ENCODE measurements at places on chromosomes 11 and 22.
A peak's percentile ranks its signal among the peaks of the same experiment; 100 is the strongest.

- DNase-seq, result no peak
Observed at GRCh38 chr11:16252373-16252772, 104.0 kb downstream of the SOX6 start.

DNA sequence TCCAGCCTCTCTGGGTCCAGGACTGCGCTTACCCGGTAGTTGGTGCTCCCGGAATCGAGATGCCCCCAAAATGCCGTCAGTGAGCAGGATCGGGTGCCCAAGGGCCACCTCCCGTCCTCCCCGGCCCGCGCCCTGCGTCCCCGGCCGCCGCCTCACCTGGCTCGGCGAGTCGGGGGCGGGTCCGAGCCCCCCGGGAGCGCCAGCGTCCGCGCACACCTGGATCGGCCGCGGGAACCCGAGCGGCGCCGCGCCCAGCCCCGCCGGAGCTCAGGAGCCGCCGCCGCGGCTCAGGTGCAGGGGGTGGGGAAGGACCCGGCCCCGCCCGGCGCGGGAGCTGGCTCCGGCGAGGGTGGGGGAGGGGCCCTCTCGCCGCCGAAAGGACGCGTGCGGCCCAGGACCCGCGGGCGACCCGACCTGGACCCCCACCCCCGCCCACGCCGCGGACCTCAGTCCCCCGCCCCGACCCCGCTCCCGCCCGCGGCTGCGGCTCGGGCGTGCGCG lies at the start of gene SHANK2:
SHANK2 (minus strand) TSS at position 309 of the 501 bp plus-strand sequence. CDS start 105,251 bp downstream, outside the sequence.
- no peak for DNase-seq

DNA sequence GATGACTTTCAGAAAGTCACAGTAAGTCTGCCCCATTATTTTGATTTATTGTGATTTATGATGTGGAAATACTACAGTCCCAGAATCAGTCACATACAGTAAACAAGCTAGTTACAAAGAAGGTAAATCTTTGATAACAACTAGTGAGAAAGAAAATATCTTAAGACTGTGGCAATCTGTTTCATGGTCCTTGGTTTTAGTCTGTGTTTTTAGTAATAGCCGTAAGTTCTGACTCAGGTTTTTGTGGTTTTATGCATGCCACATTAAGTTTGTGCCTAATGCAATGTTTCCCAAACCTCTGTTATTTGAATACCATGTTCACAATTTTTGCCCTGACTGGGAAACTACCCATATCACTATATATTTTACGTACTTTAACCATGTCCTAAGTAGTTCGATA lies 6.7 kb downstream of the CEP295 start:
- no peak for DNase-seq

- no peak for DNase-seq
Observed at GRCh38 chr11:5238486-5238885, 4.2 kb upstream of the HBD start.

DNA sequence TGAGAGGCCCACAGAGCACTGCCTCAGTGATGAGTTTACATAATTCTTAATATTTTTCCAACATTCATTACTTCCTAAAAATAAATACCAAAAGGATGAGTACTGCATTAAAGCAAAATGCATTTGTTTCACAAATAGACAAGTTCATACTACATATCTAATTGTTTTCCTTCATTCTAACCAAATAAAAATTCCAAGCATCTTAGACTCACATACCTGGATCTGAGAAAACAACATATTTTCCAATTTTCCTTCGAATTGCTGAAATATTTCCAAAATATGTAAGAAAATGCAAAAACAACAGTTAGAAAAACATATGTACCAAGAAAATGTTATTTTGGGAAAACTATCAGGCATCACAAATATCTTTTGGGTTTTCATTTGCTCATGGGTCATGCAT lies 127.9 kb upstream of the CEP126 start:
- no peak for DNase-seq

DNA sequence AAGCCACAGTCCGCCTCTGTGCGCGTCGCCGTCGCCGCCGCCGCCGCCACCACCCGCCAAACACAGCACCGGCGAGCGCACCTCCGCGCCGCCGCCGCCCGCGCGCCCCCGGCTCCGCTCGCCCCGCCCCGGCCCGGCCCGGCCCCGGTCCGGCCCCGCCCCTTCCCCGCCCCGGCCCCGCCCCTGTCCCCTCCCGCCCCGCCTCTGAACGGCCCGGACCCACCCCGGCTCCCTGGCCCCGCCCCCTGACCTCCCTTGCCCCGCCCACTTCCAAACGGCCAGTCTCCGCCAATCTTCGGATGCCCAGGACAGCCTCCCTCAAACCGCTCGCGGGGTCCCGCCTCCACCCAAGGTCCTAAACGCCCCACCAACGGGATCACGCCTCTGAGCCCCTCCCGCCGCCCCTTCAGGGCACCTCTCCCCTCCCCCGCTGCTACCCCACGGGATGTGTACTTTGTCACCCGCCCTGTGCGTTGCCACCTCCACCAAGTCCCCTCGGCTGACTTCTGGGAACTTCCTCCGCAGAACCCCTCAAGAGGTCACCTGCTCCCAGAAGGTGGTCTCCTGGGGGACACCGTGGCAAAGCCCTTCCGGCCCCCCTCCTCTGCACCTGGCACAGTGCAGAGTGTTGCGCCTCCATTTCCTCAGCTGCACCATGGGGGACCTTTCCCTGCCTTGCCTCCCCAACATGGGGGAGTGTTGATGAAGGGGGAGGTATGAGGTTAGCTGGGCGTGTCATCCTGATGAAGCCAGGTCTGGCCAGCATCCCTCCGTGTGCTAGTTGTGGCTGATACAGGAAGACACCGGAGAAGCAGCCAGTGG lies at the start of gene KIAA0930:
KIAA0930 (minus strand) TSS at position 85 of the 822 bp plus-strand sequence. CDS start 191 bp downstream, outside the sequence.
- peak; percentile 49 for DNase-seq

DNA sequence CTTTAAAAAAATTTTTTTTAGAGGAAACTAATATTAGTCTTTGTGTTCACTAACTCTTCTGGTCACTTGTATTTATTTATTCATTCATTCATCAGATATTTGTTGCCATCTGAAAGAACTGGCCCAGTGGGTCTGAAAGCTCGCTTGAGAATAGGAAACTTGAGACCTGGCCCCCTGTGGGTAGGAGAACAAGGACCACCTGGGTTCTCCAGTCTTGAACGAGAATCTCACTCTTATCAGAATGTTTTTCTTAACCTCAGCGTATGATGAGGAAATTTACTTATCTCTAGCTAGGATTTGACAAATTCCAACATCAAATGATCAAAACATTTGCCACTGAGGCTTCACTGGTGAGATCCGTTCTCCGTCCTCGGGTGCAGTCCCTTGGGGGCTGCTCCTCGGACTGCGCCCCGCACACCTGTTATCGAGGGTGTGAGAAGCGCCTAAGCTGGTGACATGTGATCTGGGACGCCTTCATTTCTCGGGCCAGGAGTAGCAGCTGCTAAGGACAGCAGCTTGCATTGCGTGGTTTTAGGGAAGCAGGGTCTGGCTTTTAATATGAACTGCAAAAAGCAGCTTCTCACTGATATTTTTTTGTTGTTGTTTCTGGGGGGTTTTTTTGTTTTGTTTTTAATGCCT lies 6.3 kb downstream of the C22orf31 start:
- DNase-seq, result no peak

- DNase-seq, result no peak
Observed at GRCh38 chr22:46364341-46365165, 29.0 kb downstream of the TRMU start.

DNA sequence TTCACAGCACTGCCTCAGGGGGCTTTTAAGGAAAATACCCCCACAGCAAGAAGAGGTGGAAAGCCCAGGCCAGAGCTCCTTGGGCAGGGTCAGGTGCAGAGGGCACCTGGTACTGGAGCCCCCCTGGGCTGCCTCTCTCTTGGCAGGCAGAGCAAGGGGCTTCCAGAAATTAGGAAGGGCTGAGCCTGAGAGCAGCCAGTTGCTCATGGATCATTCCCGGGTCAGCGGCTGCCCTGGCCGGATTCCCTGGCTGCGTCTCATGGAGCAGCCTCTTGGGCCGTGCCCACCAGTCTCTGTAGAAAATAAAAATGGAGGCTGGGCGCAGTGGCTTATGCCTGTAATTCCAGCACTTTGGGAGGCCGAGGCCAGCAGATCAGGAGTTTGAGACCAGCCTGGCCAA lies 10.3 kb upstream of the OMP start:
- DNase-seq, result no peak

DNA sequence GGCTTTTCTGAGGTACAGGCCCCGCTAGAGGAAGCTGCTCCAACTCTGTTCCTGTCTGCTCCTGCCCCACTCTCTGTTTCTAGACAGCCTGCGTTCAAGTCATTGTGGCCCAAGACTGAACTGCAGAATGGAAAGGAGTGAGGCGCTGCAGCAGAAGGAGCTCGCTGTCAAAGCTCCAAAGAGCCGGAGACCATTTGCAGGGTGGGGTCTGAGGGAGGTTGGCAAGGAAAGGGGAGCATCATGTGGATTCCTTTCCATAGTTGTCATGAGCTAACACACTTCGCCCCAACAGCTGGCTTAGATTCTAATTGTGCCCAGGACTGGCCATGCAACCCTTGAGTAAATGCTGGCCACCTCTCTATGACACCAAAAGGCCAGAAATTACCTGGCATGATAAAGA lies 18.8 kb downstream of the APOL4 start:
- DNase-seq, result no peak

DNA sequence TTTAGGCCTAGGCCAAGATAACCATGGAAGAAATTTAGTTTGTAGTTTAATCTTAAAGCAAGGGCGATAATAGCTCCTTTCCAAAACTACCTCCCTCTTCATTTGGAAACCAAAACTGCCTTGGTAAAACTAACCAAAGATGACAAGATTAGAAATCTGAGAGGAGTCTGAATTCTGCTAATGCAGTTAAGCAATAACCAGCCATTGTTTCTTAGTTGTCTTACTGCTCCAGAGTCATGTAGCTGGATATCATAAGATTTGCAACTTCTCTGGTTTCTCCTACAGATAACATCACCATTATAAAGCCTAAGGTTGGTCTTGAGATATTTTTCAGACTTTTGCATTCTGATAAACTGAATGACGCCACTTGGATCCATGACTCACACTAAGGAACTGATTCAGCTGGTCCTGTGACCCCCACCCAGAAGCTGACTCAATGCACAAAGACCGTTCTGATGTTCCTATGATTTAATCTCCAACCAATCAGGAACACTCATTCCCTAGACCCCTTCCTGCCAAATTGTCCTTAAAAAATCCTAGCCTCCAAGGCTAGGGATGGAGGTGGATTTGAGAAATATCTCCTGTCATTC lies 200.8 kb downstream of the LUZP2 start:
- DNase-seq, result no peak

GRCh38 chr22:17407643-17408042 lies 38.4 kb downstream of the CECR2 start:
- no peak for DNase-seq

DNA sequence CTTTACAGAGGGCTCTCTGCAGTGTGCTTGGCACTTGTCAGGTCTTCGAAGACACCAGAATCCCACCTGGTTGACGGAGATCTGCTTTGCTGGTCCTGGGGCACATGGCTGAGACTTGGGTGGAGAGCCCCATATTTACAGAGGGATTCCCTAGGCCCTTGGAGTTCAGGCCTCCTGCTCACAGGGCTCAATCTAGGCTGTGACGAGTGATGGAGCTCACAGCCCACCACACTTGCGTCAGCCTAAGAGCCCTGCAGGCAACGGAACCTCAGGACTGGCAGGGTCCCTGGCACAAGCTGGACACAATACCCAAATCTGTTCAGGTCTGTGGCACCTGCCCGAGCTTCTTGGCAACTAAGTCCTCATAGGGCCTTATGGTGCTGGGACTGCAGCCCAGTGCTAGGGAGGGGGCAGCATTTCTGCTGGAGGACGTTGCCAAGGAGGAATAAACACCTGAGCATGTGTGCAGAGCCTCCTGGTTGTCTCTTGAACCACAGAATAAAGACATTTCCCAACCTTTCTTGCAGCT lies 59.1 kb downstream of the KCNC1 start:
- no peak for DNase-seq

DNA sequence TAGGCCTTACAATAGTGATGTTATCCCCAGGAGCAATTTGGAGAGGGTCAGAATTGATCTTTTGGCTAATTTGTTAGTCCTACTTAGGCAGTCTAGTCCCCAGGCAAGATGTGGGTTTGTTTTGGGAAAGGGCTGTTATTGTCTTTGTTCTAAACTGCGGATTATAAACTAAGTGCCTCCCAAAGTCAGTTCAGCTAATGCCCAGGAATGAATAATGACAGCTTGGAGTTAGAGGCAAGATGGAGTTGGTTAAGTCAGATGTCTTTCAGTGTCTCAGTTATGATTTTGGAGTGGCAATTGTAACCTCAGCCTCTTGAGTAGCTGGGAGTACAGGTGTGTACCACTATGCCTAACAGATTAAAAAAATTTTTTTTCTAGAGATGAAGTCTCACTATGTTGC lies 7.3 kb upstream of the CLNS1A start:
- no peak for DNase-seq

GRCh38 chr22:49137206-49137840 lies 690.4 kb downstream of the BRD1 start:
- DNase-seq, result no peak

GRCh38 chr22:40153192-40153591 lies 24.5 kb upstream of the TNRC6B start:
- no peak for DNase-seq
